Aorta (tissue), 5 donors: ENCODE measurements at places on chromosomes 5 and 9. TPM values are rescaled to one million over a fixed set of nuclear protein-coding genes. Genes with fewer than 3 reads are reported as not detected.
A peak's percentile ranks its signal among the peaks of the same experiment; 100 is the strongest.

Gene WHRN
- total RNA-seq = 4.0 TPM

DNA sequence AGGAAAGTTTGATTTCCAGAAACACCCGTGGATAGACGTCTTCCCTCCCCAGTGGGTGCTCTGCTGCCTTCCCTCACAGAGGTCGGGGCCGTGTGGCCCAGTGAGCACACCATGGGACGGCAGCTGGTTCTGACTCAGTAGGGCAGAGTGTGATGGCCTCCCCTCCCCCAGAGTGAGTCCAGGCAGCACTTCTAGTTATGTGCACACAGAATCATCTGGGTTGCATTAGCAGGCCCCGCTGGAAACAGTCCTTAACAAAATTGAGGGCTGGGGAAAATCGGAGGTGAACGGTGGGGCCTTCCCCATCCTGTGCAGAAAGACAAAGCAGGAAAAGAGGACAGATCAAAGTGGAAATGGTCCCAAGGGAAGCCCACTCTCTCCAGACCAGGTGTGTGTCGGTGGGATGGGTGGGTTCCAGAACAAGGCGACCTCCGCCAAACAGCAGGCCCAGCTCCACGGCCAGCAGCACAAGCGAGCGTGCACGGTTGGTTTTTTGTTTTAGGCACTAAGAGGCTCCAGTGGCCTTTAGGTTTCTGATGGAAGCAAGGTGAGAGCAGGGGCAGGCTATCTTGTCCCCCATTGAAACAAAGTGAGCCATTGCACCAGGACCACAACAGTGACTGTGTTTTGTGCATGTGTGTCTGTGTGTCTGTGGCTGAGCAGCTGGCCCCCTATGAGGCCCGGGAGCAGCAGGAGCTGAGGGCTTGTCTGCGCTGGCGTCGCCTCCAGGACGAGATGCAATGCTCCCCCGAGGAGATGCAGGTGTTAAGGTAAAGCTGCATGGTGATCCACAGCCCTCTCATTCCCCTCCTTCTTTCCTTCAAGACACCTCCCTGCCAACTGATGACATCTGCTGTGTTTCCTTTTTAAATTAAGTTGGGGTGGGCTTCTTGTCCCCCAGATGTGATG, 201.5 kb downstream of the AOPEP start:
- no peak for DNase-seq
- H3K4me3 ChIP-seq = no peak overlapping the region
- no peaks in the 10 kb centered on the region for H3K27me3 ChIP-seq
- H3K4me1 ChIP-seq = no peaks in the 10 kb centered on the region

DNA sequence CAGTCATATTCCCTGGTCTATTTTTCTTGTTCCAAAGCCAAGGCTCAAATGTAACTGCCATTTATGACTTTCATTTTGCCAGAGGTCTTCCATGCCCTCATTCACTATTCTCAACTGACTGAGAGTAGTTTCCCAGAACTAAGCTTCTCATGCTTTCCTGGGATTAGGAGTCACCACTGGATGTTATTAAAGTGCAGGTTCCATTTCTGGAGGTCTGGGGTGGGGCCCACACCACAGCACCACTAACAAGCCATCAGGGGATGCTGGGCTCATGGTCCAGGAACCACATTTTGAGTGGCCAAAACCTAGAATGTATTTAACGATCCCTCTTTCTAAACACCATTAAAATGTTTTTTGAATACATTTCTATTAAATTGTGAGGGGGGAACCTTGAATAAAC, 677.6 kb downstream of the SEMA5A start:
- no peaks in the 10 kb centered on the region for H3K36me3 ChIP-seq
- no peaks in the 10 kb centered on the region for H3K4me1 ChIP-seq
- no peak overlapping the region for H3K4me3 ChIP-seq
- no peak overlapping the region for H3K27ac ChIP-seq

DNA sequence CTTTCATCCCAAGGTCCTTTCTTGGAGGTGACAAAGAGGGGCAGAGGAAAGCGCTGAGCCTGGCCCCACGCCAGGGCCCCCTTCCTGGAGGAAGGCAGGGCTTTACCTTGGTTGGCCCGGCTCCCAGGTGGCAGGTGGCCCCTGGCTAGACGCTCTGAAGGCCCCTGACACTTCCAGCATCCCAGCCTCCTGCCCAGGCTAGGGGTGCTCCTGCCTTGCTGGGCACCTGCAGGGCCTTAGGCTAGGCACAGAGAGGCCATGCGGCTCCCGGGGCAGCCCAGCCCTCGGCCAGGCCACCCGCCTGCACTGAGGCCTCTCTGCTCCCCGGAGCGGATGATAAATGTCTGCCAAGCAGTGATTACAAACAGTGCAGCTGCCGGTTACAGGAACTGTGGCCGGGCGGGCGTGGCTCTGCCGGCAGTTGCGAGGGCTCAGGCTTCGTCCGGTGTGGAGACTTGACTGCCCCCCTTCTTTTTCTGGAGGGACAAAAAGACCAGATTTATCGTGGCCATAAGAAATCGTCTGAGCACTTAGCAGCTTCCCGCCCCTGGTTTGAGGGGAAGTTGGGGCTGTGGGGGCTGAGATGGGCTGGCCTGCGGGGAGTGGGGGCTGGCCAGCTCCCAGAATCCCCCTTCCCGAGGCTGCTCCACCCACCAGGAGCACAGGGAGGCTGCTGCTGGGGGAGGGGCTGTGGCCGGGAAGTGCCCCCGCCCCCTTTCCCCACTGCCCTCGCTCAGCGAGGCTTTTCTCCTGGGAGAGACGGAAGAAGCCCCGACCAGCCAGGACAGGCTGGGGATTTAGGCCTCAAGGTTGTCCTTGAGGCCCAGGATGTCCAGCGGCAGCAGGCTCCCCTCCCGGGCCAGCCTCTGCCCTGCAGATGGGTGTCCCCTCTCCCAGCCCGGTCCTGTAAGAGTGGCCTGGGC, 31.6 kb upstream of the UBAC1 start:
- peak; percentile 91 for DNase-seq
- H3K4me1 ChIP-seq = no peaks in the 10 kb centered on the region
- no peaks in the 10 kb centered on the region for H3K36me3 ChIP-seq

DNA sequence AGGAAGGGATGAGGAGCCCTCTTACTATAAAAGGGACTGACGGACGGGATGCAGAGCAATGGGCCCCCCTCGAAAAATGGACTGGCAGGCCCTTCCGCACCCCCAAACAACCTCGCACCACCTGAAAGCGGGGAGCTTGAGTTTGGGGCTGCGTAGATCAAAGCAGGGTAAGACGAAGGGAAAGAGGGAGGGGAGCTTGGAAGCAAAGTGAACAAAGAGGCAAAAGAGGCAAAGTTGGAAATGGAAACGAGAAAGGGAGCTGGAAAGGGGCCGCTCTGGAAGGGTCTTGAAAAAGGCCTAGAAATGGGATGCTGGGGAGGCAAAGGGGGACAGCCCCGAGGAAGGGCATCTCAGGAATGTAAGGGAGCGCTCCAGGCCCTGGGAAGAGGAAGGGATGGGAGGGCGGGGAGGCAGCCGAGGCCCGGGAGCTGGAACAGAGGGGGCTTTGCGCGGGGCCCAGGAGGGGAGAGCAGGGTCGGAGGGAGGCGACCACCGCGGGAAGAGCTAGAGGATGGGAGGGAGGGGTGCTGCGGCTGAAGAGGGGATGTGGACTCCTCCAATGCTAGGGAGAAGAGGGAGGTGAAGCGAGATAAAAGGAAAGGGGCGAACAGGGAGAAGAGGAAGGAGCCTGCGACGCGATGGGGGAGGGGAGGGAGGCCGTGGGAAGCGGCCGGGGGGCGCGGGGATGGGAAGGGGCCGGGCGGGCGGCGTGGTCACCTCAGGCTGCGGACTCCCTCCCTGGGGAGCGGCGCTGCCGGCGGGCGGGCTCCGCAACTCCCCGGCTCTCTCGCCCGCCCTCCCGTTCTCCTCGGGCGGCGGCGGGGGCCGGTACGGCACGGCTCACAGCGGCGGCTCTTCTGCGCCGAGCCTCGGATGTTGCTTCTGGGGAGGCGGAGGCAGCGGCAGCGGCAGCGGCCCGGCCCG, 577 bp downstream of the RNF145 start:
- no peak overlapping the region for H3K27ac ChIP-seq
- H3K36me3 ChIP-seq = no peaks in the 10 kb centered on the region
- no peaks in the 10 kb centered on the region for H3K4me1 ChIP-seq
- DNase-seq = peak; percentile 81

DNA sequence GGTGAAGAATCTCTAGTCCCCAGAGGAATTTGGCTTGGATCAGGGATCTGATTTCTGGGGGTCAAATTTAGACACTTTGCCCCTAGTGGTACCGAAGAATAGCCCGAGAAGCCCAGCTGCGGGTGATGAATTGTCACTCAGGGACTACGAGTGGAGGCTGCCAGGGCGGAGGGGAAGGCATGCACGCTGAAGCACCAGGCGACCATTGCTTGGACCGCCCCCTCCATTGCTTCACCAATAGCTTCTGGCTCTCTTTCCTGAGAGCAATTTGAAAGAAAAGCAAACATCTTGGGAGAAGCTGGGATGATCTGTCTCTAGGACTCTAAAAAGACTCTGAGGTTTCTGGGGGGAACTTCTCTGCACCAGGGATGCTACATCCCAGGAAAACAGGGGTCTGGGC, 137.6 kb downstream of the CRB2 start:
- no peaks in the 10 kb centered on the region for H3K36me3 ChIP-seq
- no peak overlapping the region for H3K4me3 ChIP-seq
- H3K27me3 ChIP-seq = no peaks in the 10 kb centered on the region
